ENCODE measurements at places on chromosomes 3 and 15.

DNA sequence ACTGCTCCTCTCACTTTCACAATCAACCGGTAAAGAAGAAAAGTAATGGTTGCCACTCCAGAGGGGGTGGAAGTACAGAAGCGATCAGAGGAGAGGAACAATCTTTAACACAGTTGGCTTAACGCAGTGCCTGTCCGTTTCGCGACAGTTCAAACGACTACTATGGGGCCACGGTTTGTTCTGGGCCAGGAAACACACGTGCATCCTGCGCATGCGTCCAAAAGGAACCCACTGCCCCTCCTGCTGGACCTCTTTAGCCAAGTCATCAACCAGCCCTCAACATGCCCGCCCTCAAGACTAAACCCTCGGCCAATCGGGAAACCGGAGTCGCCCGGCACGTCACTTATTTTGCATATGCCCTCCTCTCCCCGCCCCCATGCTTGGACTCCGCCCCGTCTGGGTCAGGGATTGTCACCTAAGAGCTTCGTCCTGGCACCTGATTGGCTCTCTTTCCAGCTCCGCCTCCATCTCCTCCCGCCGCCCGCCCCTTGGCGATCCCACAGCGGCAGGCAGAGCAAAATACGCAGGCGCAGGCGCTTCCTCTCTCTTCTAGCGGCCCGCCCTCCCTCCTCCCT, 345 bp upstream of the CDV3 start:
- DNase-seq, result peak; percentile 100

- DNase-seq, result no peak
Measured at GRCh38 chr3:150421799-150422548, 13.9 kb downstream of the TSC22D2 start.

- no peak for DNase-seq
Measured at GRCh38 chr3:64444490-64445108, 219.3 kb upstream of the PRICKLE2 start.

DNA sequence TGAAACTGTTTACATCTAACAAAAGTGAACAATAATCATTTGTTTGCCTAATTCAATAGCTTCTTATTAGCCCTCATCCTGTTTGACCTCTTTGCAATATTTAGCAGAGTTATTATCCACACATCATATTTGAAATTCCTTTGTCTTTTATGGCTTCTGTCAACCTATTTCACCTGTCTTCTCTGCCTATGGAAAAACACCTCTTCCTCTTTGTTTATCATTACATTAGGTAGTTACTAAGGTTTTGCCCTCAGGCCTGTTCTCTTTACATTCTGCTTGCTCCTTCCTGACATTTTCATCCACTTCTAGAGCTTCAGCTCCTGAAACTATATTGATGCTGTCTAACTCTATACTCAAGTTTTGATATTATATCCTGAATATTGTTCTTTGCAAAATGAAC, 183.0 kb downstream of the SUCNR1 start:
- no peak for DNase-seq

- no peak for DNase-seq
Measured at GRCh38 chr3:31262201-31262600, 270.5 kb upstream of the STT3B start.

GRCh38 chr3:157136647-157137387, 23.1 kb downstream of the CCNL1 start:
- no peak for DNase-seq

DNA sequence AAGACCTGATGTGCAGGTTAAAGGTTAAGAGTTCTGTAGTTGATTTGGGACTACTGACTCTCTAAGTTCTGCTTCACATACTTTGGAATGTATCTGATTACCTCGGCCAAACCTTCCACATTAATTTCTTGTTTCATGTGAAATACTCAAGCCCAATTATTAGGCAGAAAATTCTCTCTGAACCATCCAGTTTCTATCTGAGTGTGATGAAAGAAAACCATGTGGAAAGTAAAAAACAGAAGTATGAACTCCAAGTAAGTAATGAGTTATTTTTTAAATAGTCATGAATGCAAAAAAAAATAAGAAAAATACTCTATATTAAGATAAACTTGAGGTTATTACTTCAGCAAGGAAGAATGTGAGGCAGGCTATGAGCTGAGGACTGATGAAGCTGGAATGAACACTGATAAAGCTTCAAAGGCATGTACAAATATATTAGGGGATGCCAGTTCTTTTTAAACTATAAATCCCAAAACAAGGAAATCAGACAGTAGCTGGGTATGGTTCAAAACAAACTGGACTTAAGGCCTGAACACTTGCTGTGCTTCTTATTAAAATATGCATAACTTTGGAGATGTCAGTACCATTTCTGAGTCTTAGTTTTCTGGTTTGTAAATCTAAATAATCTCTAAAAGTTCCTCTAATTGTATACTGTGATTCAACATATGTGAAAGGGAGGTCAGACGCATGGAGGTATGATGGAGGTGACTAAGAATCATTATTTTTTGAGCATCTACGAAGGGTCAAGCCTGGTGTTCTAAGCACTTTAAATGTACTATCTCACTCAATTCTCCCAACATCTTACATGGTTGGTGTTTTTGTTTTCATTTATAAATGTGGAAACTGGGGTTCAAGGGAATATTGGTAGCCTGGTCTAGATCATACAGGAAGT, 59.6 kb downstream of the COL6A6 start:
- DNase-seq, result no peak

DNA sequence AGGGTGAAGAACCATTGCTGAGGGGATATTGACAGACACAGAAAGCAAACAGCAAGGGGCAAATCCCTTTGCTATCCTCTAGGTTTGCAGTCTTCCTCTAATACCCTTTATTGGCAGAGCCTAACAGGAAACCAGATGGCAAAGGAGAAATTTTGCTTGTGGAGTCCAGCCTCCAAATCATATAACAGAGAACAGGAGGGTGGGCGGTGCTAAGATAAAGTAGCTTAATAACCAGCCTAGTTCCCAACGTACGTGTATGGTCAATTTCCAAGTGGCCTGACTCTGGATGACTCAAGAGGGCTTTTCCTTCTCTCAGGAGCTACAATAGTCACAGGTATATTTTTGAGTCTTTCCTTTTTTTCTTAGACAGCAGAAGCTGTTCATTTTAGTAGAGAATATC, 404.5 kb downstream of the PDCD6IP start:
- DNase-seq, result no peak

- no peak for DNase-seq
Measured at GRCh38 chr3:138827222-138827621, 7.5 kb downstream of the PIK3CB start.

DNA sequence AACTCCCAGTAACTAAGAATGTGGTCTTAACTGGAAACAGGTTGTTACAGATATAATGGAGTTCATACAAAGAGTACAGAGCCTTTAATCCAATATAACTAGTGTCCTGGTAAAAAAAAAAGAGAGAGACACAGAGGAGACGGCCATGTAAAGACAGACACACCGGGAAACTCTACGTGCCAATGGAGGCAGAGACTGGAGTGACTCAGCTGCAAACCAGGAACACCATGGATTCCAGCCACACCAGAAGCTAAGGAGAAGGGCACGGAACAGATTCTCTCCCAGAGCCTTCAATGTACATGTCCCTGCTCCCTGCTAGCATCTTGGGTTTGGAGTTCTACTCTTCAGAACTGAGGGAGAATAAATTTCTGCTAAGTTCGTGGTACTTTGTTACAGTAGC, 4.5 kb downstream of the RNF168 start:
- DNase-seq, result no peak

DNA sequence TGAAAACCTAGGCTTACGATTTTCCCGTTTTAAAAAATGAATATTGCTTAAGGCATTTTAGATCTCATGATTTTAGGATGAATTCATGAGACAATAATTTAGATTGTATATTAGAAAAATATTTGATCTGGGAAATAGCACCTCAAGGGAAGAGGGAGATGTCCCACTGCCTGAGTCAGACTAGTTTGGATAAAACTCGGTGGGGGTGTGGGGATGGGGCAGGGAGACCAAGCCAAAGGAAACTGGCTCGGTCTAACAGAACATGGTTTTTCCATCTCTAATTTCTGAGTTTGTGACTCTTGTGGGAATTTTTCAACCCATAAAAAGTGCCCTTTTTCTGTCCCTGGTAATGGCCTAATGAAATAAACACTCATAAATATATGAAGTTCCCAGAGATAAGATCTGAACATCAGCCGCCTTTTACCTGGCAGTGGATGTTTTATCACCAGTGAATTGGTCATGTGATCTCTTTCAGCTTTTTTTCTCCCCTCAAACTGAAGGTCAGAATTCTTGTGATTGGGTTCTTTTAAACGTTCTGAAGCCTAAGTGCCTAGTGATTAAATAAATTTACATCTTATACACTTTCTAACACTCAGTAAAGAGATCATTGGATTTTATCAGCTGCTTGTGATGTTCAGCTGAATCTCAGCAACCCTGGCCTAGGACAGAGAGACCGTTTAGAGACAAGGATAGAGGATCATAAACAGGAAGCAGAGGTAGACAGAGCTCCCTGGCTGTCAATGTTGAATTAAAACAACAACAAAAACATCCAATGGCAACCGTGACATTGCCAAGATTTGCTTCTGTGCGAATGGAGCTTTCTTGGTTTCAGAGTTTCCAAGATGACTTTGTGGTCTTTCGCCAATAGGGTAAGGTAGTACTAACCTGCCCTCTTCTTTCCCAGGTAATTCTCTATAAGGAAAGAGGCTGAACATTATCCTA, 1038.2 kb downstream of the MCTP2 start:
- DNase-seq, result no peak

- DNase-seq, result no peak
Measured at GRCh38 chr15:73328981-73329380, 39.8 kb downstream of the HCN4 start.

GRCh38 chr15:73637527-73637926, 4.3 kb upstream of the NPTN start:
- no peak for DNase-seq

- DNase-seq, result no peak
Measured at GRCh38 chr3:41024031-41024836, 175.1 kb upstream of the CTNNB1 start.

DNA sequence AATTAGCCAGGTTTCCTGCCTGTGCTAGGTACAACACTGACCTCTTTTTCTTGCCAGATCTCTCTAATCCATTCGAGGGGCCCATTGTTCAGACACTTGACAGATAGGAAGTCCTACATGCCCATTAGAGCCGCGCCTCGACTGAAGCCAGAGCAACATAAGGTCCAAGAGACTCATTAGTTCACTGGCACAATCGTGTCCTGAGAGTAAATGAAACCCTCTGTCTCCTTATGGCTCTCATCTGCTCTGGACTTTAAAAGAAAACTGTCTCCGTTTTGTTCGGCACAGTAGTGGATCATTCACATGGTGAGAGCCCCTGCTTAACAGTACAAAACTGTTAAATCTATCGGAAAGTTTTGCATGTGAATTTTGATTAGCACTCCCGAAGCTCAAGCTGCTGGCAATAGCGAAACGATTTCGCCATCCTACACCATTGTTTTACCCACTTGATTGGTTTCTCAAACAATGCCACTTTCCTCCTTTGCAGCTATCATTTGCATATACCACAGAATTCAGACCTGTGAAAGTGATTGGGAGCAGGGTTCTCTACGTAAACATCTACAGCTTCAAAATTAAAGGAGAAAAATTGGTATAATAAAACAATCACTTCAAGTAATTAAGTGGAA, 19.0 kb upstream of the C15orf61 start:
- no peak for DNase-seq

DNA sequence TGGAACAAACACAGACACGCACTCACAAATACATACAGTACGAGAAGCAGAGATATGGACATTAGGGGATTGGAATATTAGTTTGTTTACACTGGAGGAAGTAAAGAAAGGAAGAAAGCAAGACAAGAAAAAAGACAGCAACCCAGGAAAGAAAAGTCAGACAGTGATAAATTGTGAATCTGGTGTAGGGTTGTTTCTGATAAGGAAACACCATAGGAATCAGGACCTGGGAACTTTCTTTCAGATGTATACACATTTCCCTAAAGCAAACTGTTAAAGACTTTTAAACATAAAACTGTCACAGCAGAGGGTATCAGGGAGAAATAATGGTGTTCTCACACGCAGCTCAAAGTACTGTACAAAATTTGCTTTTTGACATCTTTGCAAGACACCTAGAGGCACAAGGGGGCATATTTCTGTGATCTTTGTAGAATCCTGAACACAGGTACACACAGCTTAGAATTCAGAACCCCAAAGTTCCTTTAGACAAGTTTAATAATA, 153.7 kb downstream of the TUSC7 start:
- DNase-seq, result no peak

DNA sequence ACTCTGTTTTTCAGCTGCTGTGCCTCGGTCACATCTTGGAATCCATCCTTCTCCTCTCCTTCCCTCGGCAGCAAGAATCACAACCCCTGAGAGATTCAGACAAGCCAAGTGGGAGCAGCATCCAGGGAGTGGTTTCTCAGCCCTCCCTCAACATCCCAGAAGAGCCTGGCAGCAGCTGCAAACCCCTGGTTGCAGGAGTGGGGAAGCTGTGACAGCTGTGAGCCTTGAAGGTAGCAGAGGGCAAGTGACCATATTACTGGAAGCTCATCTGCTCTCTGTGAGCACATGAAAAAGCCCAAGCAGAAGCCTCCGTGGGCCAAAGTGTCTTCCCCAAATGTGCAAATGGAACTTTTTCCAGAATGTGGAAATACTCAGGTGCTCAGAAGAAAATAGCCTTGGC, 312.9 kb downstream of the NTRK3 start:
- no peak for DNase-seq

- DNase-seq, result no peak
Measured at GRCh38 chr15:75751116-75751875, 38.6 kb upstream of the CSPG4 start.

DNA sequence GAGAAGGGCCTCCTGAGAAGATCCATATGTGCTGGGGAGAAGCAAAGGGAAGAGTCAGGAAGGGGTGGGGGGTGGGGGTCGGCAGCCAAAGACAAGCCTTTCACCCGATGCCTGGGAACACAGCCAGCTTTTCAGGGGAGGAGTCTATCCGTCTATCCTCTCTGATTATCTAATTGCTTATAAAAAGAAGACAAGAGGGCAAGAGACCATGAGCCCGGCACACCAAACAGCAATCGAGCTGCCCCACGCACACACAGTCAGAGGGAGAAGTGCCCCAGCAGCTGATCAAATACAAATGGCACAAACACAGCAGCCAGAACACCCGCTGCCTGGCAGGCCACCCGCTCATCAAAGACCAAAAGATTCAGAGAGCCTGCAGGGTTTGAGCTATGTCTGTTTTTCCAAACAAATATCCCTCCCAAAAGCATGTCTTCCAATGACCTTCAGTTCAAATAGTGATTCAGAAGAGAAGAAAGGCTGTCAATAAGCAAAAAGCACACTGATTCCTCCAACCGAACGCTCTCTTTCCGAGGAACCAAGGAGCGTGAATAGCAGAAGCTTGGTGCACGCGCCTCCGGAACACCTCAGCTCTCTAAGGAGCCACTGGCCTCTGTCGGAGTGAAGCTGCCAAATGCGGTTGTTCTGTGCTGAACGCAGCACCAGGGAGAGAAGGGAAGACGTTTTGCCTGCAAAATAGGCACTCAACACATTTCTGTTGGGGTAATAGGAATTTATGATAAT, 419.2 kb downstream of the OCA2 start:
- DNase-seq, result no peak
